Stimulated activated CD4-positive, alpha-beta T cell treated with anti-CD3 and anti-CD28 coated beads, Interleukin-4, amount 100 ng/mL, for 4 hours (primary cell): ENCODE measurements at places on chromosomes 5 and 9.
A peak's percentile ranks its signal among the peaks of the same experiment; 100 is the strongest.

DNA sequence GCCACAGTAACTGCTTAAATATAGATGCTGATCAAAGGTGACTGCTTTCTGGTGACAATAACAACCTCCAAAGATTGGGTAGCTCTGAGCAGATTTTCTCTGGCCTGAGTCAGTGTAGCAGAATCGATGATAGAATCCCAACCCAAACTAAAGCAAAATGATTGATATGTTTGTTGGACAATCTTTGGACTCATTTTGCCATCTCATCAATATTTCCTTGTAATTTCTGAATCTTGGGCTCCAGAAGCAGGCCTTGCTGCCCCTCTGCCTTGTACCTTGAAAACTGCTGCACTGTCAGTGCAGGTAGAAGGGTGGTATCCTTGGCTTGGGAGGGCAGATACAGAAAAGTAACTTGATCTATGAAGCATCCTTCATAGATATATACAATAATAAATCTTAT is 18.9 kb downstream of the TTC23L start:
- no peak for DNase-seq

DNA sequence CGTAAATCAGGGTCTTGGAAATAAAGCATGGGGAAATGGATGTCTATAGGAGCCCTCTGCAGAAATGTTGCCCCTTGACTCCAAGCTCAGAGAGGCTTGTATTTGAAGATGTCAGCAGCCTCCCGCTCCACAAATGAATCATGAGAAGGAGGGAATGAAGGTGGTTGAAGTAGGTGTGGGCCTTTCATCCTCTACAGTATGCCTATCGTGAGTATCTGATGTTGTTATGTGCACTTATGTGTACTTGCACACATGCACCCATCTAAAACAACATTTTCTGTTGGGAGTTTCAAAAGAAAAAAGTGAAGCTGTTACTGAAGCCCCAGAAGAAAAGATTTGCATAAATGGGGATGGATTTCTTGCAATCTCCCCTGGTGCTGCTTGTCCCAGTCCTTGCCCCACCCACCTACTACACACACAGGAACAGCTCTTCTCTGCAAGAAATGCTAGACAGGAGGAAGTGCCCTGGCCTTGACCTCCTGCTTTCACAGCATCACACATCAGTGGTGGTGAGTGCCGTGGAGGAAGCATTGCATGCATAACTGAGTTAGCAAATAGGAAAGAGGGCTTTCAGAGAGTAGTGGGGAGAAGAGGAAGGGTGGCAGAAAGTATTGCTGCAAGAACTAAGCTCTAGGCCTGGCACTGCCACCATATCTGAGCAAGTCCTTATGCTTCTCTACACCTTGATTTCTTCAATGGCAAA is 156.1 kb downstream of the SNX18 start:
- DNase-seq: no peak

- no peak for DNase-seq
Observed at GRCh38 chr5:81785322-81785721, 34.4 kb upstream of the SSBP2 start.

DNA sequence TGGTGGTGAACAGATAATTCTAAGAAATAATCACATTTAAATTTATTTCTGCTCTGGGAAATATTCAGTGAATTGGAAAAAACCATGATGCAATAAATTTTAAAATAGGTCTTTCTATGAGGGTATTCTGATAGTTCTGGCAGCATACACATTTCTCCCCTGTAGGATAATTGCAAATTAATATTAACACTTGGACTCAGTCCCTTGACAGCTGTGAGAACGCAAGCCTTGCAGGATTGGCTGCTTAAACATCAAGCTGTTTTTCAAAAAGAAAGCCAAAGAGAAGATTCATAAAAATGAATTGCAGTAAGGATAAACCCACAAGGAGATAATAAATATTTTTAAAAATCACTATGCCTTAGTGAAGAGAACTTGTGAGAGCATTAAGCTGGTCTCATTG is 180.0 kb downstream of the MTRR start:
- no peak for DNase-seq

- DNase-seq: no peak
Observed at GRCh38 chr9:73348471-73348870, 196.8 kb downstream of the ANXA1 start.

GRCh38 chr5:95241635-95242034 is 43.3 kb downstream of the MCTP1 start:
- DNase-seq: no peak

- no peak for DNase-seq
Observed at GRCh38 chr9:8014997-8015682, 215.6 kb upstream of the DMAC1 start.

- no peak for DNase-seq
Observed at GRCh38 chr5:1502737-1503120, 21.0 kb downstream of the LPCAT1 start.

- DNase-seq: no peak
Observed at GRCh38 chr9:109619310-109619709, 121.2 kb upstream of the PTPN3 start.

GRCh38 chr9:80326105-80326504 is 754.3 kb downstream of the TLE4 start:
- no peak for DNase-seq

GRCh38 chr9:27563738-27564430 is 9.4 kb downstream of the C9orf72 start:
- no peak for DNase-seq

- no peak for DNase-seq
Observed at GRCh38 chr9:5650356-5651105, 21.6 kb downstream of the RIC1 start.

DNA sequence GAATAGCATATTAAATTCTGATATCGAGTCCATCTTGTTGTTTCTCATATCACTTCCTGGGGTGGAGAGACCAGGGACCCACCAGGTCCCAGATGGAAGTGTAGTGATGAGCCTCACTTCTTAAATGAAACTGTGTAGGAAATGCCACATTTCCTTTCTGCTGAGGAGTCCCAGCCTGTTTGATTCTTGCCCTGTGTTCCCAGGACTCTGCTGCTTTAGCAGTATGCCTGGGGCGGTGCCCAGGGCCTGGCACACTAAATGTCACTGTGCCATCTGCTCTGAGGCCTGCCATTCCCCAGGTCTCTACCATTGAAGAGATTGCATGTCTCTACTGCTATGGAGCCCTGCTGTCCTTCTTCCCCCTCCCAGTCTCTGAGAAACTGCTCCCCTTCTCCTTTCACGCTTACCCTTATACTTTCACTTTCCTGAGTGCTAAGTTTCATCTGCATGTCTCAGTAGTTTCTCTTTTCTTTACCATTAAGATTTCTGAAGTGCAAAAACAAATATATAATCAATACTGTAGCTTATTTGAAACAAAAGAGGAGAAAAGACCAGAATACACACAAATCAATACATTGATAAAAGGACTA is 260.4 kb downstream of the GABRB2 start:
- no peak for DNase-seq

GRCh38 chr9:98955259-98955658 is 11.6 kb downstream of the COL15A1 start:
- DNase-seq: no peak

- no peak for DNase-seq
Observed at GRCh38 chr9:104700306-104700705, 6.0 kb downstream of the OR13D1 start.

GRCh38 chr5:51518607-51519006 is 135.4 kb downstream of the ISL1 start:
- DNase-seq: no peak

GRCh38 chr5:19886123-19886917 is 101.7 kb downstream of the CDH18 start:
- DNase-seq: no peak

- DNase-seq: no peak
Observed at GRCh38 chr5:4156889-4157288, 561.3 kb downstream of the IRX1 start.

GRCh38 chr5:147481874-147482705 is 27.8 kb downstream of the DPYSL3 start:
- DNase-seq: no peak

DNA sequence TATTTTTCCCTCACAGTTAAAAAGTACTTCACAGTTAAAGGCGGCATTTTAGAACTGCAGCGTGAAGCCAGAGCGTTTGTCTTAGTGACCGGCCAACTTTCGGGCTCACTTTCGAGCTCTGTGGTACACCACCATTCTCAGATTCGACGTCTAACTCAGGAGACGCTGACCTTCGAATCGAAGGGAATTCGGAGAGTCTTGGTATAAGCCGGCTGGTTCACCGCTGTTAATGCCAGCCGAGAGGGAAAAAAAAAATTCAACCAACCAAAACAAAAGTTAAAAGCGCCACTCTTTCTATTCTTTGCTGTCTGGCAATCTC is 544 bp upstream of the SNX24 start:
- no peak for DNase-seq

DNA sequence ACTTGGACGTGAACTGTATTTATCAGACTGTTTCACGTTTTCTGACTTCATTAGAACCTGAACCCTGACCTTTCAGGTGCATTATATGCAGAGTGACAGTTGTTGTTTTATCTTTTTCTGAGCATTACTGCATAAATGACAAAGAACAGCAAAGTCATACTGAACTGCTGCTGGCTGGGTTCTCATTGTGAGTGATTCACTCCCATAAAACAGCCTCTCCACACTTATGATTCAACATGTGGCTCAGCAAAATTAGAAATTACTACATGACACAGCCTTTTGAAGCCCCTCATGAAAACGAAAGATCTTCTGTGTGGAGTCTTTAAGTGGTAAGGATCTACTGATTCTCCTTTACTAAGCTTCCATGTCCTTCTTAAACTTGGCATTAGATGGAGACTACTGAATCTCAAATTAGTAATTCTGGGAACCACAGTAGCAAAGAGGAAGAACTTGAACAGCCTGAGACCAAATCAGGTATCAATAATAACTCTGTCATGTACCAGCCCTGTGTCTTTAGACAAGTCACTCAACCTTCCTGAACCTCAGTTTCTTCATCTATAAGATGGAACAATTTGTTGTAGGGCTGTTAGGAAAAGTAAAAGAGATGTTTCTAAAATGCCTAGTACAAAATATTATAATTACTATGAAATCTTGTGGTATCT is 172.3 kb upstream of the GNA14 start:
- no peak for DNase-seq

DNA sequence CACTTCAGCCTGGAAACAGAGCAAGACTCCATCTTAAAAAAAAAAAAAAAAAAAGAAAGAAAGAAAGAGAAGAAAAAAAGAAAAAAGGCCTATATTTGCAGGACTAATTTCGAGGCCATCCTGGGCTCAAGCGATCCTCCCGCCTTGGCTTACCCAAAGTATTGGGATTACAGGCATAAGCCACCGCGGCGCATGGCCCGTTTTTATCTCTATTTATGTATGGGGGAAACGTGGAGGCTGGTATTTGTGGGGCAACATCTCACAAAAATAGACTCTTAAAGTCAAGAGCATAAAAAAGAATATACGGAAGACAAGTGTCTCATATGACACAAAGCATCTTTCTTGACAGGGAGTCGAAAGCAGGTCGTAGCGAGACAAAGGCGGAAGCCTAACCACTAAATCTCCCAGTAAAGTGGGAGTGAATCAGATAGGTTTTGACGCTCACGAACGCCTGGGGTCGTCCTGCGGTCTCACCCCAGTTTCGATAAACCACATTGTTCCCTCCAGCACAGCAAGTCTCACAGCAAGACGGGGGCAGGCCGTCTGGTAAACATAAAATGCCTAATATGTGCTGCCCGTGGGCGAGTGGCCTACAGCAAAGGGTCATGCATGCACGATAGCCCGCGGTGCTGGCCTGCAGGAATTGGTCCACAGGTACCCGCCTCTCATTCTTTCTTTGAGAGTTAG is 1.8 kb upstream of the TRIM41 start:
- no peak for DNase-seq

GRCh38 chr5:68033961-68034571 is 181.5 kb upstream of the PIK3R1 start:
- DNase-seq: no peak

DNA sequence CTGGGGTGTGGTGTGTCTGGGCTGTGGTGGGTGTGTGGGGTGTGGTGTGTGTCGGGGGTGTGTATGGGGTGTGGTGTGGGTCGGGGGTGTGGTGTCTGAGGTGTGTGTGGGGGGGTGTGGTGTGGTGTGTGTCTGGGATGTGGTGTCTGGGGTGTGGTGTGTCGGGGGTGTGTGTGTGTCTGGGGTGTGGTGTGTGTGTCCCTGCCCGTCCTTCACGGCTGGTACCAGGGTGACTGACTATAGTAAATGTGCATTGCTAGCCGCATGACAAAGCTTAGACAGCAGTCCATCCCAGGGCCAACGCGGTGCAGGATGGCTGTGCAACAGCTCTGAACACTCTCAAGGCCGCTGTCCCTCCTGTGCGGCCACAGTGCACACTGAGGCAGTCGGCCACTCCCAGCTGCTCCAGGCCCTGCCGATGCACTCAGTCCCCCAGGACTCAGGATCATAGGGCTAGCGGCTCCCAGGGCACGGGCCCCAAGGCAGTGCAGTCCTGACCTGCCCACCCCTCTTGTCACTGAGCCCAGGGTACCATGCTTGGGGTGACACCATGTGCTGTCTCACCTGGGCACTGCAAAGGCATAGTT is 54.0 kb downstream of the SECISBP2 start:
- peak; percentile 23 for DNase-seq

DNA sequence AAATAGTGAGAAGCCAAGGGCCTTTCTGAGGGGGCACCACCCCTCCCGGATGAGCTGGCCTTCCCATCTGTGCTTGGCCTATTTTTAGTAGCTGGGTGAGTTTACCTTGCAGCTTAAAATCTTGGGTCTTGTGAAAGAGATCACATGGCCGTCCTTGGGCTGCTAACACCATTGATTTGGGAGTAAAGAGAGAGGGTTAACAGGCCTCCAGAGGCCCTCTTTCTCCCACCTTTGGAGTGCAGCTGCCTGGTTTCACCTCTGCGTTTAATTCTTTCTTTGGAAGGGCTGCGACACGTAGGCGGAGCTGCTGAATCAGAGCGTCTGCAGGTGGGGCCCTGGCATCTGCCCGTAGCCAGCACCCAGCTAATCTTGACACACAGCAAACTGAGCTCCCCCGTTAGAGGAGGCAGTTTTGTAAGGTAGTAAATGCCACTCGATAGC is 12.8 kb downstream of the OLFM1 start:
- no peak for DNase-seq

DNA sequence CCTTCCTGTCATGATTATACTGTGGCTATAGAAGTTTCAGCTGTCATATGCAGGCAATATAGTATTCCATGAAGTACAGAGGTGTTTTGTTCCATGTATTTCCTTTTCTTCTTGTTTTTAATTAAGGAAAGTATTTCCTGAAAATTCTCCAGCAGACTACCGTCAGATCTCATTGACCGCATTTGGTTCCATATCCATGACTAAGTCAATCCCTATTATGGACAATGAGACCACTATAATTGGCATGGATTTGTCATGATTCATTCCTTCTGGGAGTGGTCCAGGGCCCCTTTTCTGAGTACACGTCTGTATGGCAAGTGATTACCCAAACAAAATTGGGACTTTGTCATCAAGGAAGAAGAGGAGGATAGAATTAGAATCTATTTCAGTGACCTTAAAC is 283.2 kb upstream of the CLINT1 start:
- no peak for DNase-seq

GRCh38 chr9:122172131-122172530 is 12.4 kb downstream of the MORN5 start:
- no peak for DNase-seq

GRCh38 chr5:90590-91547 is 1.1 kb upstream of the PLEKHG4B start:
- no peak for DNase-seq

- DNase-seq: peak; percentile 24
Observed at GRCh38 chr9:35618854-35619799, 914 bp upstream of the CD72 start.

GRCh38 chr5:170104299-170104698 is 1.4 kb upstream of the FOXI1 start:
- DNase-seq: no peak
